Activated CD4-positive, alpha-beta T cell treated with anti-CD3 and anti-CD28 coated beads for 36 hours (primary cell): ENCODE measurements at places on chromosomes 6 and 20.

DNA sequence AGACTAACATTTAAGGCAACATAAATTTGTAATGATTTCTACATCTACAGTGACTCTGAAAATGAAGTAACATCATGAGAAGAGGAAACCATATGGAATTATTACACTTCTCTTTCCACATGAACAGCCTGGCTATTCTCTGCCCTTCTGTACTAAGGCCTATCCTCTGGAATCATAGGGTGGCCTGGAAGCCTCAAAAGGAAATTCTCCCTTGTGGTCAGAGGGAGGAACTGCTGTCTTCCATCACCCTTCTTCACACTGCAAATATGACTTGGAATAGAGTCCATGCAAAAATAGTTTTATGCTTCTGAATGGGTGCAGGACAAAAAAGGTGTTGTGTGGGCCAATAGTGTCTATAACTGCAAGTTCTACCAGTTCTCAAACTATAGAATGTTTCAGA is 44.6 kb upstream of the SH3BGRL2 start:
- DNase-seq: no peak

- DNase-seq: peak; percentile 18
Measured at GRCh38 chr6:146950351-146950835, 253.8 kb upstream of the STXBP5 start.

DNA sequence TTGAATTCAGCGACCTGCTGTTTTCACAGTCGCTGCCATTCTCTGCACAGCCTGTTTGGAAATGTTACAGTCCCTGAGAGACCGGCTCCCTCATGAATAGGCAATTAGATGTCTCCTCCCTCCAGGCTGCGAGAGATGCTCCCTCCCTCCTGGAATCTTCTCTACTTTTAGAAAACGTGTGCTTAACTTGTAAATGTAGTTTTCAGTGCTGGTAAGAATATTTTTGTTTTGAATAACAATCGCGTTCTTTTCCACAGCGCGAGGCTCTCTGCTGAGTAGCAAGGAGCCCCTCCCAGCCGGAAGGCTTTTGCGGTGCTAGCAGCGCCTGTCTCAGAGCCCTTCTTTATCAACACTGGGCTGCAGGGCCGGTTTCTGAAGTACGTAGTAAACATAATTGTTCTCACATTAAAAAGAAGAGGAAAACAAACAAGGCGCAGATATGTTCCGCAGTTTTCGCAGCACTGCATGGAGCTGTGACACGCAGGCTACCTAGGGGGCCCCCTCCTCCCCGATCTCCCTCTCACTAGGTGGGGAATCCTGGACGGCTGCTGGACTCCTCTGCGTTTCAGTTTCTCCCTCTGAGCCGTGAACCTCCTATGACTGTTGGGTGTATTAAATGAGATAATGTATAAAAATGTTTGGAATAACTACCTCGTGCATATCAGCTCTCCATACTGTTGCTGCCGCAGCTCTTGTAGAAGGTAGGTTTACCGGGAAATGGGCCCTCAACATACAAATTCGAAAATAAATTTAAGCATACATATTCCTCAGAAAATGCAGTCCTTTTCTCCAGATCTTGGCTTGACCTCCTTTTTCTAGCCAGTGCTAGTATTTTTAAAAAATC is 79.0 kb upstream of the SPACA1 start:
- peak; percentile 25 for DNase-seq

DNA sequence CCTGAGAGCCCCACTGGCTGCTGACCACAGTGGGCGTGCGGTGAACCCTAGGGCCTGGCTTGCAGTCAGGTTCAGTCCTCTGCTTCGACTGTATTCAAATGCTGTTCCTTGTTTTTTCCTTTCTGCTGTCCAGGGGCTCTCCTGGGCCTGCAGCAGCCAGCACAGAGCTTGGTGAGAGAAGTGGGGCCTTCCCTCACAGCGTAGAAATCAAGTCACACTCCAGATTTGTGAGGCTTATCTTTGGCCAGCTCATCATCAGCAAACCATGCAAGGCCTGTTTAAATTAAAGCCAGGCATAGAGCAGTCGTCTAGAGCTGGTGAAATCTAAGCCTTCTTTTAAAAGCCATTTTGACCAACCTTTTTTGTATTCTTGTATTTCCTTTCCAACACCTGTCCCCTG is 8.4 kb downstream of the FAM120B start:
- no peak for DNase-seq

DNA sequence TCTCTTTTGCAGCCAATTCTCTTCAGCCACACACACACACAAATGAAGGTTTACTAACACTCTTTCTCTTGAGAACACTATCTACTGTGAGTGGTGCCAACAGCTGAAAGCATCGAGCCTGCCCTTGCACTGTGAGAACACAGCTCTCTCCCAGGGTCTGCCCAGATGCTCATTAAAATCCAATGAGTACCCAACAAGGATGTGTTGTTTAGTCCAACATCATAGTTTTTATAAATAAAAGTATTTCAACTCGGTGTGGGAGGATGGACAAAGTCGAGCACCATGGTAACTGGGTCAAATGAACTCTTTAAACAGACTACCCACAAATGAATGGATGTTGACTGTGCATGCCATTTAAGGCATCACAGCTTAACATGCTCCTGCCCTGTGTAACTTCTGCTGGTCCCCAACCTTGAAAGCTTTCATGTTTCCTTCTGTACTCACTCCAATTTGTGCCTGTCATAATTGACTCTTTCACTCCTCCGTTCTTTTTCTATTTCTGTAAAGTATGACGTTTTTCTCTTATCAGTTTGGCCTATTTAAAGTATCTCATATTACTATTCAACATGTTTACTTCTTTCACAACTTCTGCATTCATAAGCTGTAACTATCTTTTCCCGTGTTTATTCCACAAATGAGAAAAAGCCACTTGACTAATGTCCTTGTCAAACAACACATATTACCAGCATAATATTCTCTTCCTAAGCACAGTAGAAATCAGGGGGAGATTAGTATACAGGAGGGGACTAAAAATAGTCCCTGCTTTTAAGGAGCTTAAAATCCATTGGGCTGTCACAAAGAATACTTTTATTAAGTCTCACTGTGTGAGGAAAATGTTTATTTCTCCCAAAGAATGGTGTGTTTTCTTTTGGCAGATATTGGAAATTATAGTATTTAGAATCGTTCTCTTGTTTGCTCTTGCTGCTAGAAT is 215.4 kb downstream of the RFPL4B start:
- DNase-seq: no peak

GRCh38 chr20:38893565-38894090 is 32.6 kb upstream of the FAM83D start:
- peak; percentile 89 for DNase-seq

DNA sequence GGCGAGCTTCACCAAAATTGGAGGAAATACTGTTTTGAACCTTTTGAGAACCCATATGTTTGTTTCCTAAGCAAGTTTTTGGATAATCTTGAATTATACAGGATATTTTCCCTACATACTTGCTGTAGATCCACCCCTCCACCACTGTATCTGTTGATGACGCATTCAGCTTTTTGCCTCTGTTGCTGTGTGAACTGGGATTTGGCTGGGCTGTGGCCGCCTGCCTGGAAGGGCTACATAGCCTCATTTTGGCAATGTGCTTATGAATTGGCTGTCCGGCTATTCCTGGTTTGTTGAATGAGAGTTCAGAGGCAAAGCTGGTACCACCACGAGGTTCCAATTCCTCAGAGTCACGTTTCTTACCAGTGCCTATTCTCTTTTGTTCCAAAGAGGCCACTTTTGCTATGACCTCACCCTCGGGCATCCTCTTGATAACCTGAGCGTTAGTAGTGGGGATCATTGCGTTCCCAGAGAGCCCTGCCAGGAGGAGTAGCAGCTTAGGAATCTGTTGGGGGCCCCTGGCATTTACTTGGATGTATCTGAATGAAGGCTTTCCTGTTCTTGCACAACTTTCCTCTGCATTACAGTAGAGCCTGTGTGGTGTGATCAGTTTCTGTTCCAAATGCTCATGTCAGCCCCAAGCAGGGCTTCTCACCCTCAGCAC is 6.4 kb downstream of the FAM83D start:
- DNase-seq: no peak

DNA sequence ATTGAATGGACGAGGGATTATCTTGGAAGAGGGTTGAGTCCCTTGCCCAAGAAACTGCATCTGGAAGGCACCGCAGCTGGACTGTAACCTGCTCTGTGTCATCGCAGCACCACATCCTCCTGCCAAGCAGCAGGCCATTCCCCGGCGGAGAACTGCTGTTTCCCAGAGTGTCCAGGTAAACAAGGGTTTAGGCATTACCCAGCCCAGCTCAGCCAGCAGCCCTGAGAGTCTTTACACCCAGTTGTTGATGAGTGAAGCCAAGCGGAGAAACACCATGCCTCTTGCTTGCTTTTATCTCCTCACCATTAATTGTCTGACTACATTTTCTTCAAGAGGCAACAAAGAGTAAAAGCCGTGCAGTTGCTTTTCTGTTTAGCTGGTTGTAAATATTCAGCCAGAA is 104.1 kb downstream of the CDH4 start:
- no peak for DNase-seq

DNA sequence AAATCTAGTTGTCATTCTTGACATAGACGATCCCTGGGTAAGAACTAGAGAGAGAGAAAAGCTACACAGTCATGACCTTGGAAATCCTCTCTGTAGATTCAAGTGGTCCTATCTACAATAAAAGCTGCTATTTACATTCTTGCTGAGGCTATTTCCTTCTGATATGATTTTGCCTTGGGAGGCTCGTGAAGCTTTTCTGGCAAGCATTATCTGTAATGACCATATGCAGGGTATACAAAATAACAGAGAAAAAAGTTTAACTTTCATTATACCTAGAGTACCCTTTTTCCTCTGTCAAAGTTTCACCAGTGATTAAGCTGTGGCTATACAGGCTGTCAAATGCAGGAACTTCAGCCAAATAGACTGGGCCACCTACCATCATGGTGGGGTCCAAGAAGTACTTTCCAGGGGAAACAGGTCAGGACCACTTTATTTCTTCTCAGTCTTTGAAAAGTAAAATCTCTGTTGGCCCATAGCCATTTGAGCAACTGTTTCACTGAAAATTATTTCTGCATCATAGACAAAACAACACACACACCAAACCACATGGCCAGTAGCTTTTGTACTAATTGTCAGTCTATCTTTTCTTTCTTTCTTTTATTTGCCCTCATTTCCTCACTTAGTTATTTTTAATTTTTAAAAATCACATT is 677.0 kb upstream of the ID4 start:
- no peak for DNase-seq

- no peak for DNase-seq
Measured at GRCh38 chr20:64103871-64104666, 3.3 kb downstream of the NPBWR2 start.

DNA sequence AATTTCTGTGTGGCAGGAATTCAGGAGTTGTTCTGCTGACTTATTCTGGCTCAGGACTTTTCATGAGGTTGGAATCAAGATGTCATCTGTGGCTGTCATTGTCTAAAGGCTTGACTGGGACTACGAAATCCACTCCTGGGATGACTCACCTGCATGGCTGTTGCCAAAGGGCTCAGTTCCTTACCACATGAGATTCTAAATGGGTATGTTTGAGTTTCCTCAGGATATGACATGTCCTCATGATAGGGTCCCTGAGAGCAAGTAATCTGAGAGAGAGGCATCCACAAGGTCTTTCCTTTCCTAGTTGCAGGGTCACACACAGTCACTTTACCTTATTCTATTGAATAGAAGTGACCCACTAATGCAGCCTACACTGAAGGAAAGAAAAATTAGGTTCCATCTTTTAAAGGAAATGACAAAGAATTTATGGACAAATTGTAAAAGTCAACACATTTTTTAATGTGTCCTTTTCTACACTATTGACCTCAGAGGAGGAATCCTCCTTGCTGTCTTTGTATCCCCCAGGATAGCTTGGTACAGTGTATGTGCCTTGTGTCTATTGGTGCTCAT is 1025.0 kb upstream of the GJE1 start:
- DNase-seq: no peak

- no peak for DNase-seq
Measured at GRCh38 chr20:62277253-62277652, 25.5 kb upstream of the ADRM1 start.

DNA sequence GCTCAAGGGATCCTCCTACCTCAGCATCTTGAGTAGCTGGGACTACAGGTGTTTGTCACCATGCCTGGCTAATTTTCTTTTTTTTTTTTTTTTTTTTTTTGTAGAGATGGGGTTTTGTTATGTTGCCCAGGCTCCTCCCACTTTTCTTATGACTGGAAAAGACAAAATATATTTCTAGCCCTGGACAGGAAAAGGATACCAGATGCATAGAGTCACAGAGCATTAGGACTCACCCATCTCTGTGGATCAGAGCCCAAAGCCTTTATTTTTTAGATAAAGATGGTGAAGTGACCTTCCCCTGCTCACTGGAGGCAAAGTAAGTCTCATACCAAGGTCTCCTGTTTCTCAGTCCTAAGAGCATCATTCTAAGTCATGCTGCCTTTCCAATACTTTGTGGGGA is 3.4 kb downstream of the TRIM10 start:
- no peak for DNase-seq

GRCh38 chr6:10977231-10977968 is 66.7 kb downstream of the ELOVL2 start:
- DNase-seq: no peak

- no peak for DNase-seq
Measured at GRCh38 chr6:89217299-89217910, at the start of gene GABRR1. Gene GABRR1 (minus strand): TSS chr6:89217358. CDS start chr6:89217322, 36 bp downstream.

DNA sequence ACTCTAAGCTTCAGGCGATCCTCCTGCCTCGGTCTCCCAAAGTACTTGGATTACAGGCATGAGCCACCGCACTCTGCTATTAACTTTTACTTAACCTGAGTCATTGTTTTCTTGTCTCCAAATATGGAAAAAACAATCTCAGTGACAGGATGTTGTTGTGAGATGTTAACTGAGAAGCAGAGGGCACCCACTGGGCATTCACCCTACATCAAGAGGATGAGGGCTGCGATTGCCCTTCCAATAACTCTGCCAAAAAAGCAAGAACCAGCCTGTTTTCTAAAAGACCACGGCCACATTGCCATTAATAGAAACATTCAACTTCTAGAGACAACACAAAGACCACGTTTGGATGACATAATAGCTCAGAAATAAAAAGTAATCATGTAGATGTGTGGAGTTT is 107.6 kb upstream of the SGK1 start:
- DNase-seq: no peak

- DNase-seq: peak; percentile 9
Measured at GRCh38 chr6:55980627-55981211, 105.3 kb upstream of the BMP5 start.

DNA sequence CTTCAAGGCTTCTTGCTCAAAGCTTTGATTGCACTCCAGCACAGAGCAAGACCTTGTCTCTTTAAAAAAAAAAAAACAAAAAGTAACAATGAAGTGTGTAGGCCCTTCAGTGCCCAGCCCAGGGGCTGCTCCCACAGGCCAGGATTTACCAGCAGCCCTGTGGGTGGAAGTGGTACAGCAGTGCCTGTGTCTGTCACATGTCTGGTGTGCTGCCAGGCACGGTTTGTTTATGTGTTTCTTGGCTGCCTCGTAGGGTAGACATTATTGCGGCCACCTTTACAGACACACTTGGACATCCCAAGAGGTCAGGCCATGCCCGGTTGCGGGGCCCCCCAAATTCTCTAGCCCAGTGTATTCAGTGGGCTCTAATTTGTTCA is 12.7 kb downstream of the DYNLRB1 start:
- no peak for DNase-seq

GRCh38 chr20:4100679-4101078 is 85.3 kb upstream of the RNF24 start:
- DNase-seq: no peak

GRCh38 chr20:43458422-43458924 is 777 bp downstream of the SRSF6 start:
- no peak for DNase-seq
